GM12864 (cell line): ENCODE measurements at places on chromosomes 6 and 20.

- no peak for DNase-seq
These were observed 59.6 kb downstream of the ANKRD60 start for GRCh38 chr20:58168843-58169242.

GRCh38 chr6:129607581-129608186 is 102.3 kb downstream of the ARHGAP18 start:
- no peak for DNase-seq

- peak; percentile 19 for DNase-seq
These were observed 52.0 kb downstream of the RPP21 start for GRCh38 chr6:30396833-30397479.

DNA sequence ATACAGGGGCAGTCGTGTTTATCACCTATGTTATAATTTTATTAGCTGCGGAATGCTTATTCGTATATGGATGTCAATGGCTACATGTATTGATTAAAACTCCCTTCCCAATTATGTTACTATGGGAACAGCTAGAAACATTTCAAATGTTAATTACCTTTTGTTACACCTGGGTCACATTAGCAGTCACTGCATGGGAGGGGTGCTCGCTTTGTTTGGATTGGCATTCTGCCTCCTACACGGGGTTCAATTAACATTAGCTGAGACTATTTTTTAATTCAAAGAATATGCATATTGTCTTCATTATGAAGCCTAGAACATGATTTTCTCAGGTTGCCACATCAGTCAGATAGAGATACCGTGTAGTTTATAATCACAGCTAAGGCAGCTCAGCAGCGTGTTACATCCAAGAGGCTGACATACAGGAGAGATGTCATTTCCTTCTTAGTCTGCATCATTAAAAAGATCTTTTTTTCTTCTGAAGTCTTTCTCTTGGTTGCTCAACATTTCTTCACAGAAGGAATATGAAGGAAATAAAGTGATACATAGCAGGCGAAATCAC is 76.2 kb upstream of the RPS6KA2 start:
- no peak for DNase-seq
